ENCODE measurements at places on chromosomes 3 and 15.
A peak's percentile ranks its signal among the peaks of the same experiment; 100 is the strongest.

- DNase-seq: no peak
These were observed 82.0 kb downstream of the ETFA start for GRCh38 chr15:76229266-76229665.

GRCh38 chr3:191301017-191301416 is 28.2 kb upstream of the CCDC50 start:
- no peak for DNase-seq

- DNase-seq: no peak
These were observed 29.5 kb downstream of the DNAH1 start for GRCh38 chr3:52345521-52346109.

DNA sequence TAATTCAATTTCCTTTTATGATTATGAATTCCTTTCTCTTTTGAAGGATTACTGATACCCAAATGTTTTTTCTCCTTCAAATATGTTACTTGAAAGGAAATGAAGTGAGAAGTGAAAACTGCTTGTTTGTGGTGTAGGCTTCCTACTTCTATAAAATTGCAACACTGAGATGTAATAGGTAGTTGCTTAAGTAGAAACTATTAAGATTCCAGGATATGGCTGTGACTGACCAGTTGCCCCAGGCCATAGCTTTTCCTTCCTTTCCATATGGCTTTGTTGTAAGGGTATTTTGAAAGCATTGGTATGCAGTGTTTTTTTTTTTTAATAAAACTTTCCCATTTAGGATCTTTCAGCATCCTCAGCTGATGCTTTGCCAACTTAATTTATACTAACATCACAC is 28.5 kb downstream of the DNAJC13 start:
- no peak for DNase-seq

GRCh38 chr15:41966920-41967465 is 5.4 kb downstream of the EHD4 start:
- no peak for DNase-seq

DNA sequence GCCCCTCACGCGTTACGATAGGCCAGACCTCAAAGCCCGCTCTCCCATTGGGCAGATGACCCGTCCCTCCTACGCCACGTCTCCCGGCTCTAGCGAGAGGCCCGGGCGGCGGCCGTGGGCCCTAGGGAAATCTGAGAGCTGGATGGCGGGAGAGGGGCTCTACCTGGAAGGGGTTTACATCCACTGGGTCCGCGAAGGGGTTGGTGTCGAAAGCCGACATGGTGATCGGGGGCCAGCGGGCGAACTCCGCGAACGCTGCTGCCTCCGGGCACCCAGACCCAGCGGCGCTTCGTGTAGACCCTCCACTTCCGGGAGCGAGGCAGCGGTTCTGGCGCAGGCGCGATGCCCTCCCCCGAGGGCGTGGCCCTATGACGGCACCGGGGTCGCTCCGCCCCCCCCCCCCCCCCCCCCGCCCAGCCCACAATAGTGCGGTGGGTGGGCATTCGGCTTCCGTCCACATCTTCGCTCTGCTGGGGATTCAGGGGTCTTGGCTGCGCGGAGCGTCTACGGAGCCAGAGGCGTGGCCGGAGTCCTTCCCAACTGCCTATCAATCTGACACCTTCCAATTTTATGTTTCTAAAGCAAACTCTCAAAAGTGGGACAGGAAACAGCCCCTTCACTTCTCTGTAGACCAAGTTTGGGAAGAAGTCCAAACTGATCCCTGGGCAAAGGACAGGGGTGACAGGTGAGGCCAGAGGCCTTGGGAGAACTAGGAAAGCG is at the start of gene SCAMP2:
TSS of gene SCAMP2 (minus strand) at position 330 of the 720 bp plus-strand sequence. CDS start at position 220, 110 bp downstream.
- DNase-seq: peak; percentile 85

GRCh38 chr3:119418641-119419040 is 44.8 kb downstream of the TMEM39A start:
- DNase-seq: no peak

DNA sequence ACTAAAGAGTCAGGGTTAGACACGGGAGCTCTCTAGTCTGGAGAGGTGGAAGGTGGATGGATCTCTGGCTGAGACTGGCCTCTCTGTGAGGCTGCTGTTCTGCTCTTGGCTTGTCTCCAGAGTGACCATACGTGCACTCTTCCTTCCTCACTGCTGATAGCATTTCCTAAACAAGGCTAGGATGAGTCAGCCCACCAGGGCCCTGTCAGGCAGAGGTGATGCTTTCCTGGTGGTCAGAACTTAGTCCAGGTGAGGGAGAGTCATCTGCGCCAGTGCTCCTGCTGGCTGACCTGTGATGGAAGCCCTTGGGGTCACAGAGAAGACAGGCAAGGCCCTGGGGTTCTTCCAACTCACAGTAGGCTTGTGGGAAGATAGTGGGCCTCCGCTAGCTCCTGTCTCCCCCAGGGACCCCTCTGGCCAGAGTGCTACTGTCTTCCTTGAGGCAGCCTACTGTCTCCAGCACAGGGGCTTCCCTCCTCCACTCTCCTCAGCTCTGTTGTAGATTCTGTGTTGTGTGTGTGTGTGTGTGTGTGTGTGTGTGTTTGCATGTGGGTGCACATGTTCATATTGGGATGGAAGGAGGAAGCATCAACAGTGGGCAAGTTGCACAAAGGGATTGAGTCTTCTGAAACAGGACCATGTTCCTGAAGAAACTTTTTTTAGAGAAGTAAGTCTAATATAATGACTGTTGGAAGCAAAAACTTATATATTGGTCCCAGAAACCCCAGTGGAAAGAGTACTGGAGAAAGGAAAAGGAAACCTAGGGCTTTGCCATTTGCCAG is 16.5 kb downstream of the ALPK3 start:
- DNase-seq: no peak

- no peak for DNase-seq
These were observed 184.5 kb downstream of the NR1D2 start for GRCh38 chr3:24129549-24129948.

- DNase-seq: no peak
These were observed 319.4 kb upstream of the RASGRP1 start for GRCh38 chr15:38883987-38884386.

GRCh38 chr15:86645925-86646500 is 566.3 kb downstream of the AGBL1 start:
- no peak for DNase-seq

DNA sequence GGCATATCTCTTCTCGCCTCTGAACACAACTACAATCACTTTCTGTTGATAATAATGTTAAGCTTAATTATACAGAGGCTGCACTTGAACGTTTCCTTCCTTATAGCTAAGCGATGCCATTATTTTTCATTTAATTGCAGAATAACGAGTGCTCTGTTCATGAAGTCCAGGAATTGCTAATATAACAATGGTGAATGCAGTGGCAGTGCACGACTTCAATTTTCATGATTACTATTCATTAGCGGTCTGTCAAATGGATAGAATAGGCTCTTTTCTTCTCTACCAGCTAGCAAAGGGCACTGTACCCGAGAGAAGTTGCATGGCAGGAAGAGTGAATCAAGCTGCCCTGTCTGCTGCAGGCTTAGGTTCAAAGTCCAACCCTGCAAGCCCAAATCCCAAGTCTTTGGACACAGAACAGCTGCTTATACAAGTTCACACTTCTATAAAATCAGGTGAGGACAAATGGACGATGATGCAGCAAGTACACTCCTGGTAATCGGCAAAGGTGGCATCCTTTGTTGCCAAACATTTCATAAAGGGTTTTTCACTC is 75.6 kb downstream of the PDZRN3 start:
- no peak for DNase-seq

- DNase-seq: no peak
These were observed 42.6 kb downstream of the MGLL start for GRCh38 chr3:127779747-127780146.

DNA sequence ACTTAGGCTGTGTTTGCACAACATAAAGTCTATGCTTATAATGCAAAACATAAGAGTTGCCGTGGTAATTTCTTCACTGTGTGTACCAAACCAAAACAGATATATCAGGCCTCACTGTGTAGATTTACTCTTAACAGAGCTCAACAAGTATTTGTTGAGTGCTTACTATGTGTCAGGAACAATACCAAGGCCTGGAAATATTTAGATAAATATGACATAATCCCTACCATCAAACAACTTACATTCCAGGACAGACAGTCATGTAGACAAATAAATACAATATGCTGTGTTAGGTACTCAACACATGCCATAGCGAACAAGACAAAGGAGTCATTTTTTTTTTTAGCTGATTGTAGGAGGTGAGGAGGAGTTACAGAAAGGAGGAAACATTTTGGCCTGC is 554.0 kb downstream of the NSUN3 start:
- no peak for DNase-seq

DNA sequence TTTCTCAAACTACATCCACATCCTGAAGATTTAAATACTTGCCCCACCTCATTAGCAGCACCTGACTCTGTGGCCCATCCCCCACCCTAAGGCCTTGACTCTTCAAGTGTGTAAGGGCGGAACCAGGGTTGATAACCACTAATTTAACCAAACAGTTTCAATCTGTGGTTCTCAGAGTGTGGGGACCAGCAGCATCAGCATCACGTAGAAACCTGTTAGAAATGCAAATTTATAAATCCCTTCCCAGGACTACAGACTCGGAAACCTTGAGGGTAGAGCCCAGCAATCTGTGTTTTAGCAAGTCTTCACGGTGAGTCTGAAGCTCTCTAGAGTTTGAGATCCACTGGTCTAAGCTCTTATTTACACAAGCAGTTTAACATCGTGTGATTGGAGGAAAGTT is 12.4 kb downstream of the GNB4 start:
- no peak for DNase-seq

GRCh38 chr15:25611603-25612002 is 172.8 kb upstream of the UBE3A start:
- no peak for DNase-seq

DNA sequence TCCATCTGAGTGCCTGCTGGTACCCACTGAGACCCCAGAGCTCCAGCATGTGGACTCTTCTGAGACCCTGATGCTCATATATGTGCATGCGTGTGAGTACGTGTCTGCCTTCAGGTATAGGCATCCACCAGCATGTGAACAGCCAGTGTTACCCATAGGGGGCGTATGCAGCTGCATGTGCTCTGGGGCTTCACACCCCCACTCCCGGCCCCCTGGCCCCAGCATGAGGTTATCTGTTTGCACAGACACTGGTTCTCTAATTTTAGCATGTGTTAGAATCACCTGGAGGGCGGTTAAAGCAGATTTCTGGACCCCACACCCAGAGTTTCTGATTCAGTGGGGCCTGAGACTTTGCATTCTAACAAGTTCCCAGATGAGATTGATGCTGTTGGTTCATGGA is 824 bp upstream of the CILP start:
- DNase-seq: peak; percentile 29

GRCh38 chr15:96889734-96890480 is 559.4 kb downstream of the NR2F2 start:
- DNase-seq: no peak

DNA sequence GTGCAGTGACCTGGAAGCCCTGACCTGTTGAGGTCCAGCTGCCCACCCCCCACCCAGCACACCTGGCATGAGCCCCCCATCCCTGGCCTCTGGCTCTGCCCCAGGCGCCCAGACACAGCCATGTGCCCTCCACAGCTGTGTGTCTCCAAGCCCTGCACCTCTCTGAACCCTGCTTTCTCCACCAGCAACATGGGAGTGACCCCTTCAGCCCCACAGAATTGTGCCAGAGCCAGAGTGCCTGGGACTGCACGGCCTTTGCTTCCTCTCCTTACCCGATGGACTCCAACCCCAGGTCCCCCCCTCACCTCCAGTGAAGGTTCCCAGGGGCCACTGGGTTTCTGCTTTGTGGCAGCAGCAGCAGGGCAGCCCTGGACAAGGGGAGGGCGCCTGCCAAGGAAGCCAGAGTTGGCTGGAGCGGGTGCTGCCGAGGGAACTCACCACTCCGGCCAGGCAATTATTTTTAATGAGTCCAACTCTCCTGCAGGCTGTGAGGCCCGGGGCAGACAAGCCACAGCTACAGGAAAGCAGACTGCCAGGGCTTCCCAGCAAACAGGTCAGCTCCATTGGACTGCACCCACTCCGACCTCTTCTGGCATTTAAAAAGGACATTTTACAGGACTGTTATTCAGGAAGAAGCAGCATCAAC is 24.1 kb downstream of the PRR20G start:
- no peak for DNase-seq

GRCh38 chr3:71414189-71414927 is 169.2 kb downstream of the FOXP1 start:
- DNase-seq: no peak

DNA sequence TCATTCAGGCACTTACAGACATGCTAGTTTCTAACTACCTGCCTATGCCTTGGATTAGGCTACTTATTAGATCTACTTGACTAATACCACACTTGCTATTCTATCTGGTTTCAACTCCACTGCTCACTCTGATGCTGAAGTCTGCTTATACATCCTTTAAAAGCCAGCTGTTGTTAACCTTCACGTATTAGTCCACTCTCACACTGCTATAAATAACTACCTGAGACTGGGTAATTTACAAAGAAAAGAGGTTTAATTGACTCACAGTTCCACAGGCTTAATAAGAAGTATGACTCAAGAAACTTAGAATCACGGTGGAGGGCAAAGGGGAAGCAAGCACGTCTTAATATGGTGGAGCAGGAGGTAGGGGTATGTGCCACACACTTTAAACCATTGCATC is 47.7 kb upstream of the ANKRD28 start:
- no peak for DNase-seq

GRCh38 chr3:11507719-11508118 is 136.0 kb downstream of the VGLL4 start:
- DNase-seq: no peak

DNA sequence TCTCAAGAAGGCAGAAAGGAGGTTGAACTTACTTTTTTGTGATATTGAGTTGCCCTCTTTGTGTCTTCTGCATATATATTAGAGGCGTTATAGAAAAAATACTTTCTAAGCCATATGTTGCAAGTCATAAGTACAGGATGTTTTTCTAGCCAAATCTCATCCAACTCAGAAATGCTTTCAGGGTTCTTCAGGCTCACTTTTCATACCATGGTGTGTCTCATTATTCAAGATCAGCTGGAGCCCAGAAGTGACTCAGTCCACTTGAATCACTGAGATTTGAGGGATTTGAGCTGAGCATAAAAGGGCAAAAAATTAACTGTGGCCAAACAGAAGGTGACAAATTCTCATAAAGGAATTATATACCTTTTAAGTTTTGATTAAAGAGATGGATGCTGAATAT is 157.3 kb downstream of the WNT5A start:
- DNase-seq: no peak

- DNase-seq: no peak
These were observed 316.8 kb upstream of the ATP10A start for GRCh38 chr15:26179906-26180305.

DNA sequence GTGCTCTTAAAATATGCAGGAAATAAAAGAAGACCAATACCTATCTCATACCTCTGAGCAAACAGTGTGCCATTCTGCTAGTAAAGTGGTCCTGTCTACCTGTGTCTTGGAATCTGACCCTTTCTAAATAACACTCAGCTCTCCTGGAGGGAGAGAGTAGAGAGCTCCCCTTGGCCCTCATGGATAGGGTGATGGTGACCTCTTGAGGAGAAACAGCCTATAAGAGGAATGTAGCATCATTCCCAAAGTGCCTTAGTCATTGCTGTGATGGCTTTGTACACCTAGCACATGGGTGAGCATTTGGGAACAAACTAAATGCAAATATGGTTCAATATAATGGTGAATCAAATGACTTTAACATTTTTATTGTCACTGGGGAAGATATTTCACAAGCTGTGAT is 10.0 kb downstream of the SNTN start:
- DNase-seq: no peak

All from stimulated activated CD4-positive, alpha-beta T cell treated with anti-CD3 and anti-CD28 coated beads, Interleukin-4, amount 100 ng/mL, for 1 hour (primary cell).